Stimulated activated naive CD8-positive, alpha-beta T cell treated with anti-CD3 and anti-CD28 coated beads, Interleukin-15, Interleukin-2, amounts not matched to agents 100 U/mL and 50 U/mL, for 24 hours (primary cell): ENCODE measurements at places on chromosomes 4 and X.
A peak's percentile ranks its signal among the peaks of the same experiment; 100 is the strongest.

DNA sequence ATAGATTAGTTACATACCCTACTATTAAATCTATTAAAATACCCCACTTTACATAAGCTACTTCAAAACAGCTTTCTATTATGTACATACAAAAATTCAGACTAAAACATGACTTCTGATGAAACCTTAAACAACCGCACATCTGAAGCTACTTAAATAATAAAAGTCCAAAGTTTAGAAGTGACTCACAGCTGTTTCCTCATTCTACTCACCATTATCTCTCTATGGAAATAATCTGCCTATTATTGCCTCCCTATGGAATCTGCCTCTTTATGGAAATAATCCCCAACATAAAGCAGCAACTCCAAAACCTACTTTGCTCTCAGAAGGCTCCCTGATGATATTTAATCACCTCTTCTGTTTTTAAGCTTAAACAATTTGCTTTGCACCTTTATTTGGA lies 15.7 kb upstream of the BANK1 start:
- no peak for DNase-seq

GRCh38 chrX:68941385-68941952 lies 112.6 kb downstream of the EFNB1 start:
- DNase-seq, result no peak

GRCh38 chrX:45697591-45697990 lies 496.9 kb upstream of the DIPK2B start:
- DNase-seq, result no peak

DNA sequence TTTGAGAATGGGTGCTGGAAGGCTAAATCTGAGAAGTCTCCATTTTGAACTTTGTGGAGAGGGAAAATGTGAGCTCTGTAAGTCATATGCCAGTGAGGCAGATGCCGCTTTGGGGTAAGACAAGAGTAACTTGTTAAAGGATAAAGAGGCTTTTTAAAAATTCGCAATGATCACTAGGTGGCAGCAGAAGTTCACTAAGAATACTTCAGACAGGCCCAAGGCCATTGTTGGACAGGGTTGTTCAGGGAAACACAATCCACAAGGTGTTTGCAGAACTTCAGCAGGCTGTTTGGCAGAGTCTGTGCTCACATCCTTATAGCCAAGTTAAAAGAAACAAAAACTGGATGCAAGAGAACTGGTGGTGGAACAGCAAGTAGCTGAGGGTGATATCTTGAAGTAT lies 13.7 kb upstream of the PIGA start:
- peak; percentile 5 for DNase-seq

DNA sequence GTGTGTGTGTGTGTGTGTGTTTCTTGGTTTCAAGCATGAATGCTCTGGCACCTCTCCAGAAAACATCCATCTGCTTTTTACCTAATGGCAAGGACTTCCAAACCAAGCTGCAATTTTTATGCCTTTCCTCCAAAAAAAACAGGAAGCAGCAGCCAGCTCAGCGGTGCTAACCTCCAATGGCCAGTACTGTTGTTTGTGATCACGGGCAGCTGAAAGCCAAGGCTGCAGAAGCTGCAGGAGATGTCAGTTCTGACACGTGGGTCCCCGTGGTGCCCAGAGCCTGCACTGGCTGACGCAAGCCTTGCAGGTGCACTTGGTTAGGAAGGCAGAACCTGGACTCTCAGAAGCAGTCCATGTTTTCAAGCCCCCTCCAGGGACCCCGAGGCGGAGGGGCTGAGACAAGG lies 313.6 kb upstream of the DDX53 start:
- no peak for DNase-seq

DNA sequence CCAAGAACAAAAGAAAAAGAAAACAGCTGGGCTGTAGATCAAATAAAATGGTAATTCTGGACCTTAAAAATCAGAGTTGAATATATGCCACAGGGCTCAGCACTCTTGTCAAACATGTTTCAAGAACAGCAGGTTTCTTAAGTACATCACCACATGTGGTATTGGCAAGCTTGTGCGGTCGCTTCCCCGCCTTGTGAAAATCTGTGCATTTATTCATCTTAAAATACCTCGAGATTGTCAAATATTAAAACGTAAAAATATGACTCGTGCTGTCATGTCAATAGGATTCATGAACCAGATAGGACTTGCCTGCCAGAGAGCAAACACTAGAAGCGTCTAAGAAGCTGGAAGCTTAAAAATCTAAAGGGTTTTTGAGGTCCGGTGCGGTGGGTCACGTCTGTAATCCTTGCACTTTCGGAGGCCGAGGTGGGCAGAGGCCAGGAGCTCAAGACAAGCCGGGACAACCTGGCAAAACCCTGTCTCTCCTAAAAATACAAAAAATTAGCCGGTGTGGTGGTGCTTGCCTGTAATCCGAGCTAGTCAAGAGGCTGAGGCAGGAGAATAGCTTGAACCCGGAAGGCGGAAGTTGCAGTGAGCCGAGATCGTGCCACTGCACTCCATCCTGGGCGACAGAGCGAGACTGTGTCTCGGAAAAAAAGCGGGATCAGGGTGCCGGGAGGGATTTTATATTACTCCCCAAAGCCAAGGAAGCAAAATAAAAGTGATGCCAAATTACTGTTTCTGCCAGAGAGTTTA lies 40.2 kb upstream of the TMEM154 start:
- DNase-seq, result no peak

DNA sequence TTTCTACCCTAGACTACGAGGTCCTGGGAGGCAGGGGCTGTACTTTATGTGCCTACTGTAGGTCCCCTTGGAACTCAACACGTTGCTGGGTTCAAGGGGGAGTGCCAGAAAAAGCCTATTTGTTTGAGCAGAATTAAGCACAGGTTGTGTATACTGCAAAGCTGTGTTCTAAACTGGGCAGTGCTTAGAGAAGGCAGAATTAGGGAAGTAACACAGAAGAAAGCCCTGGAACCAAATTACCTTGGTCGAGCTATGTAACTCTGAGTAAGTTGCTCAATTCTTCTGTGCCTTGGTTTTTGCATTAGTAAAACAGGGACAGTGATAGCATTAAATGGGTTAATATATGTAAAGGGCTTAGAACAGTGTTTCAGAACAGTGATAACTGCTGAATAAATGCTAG lies 245.0 kb upstream of the SFRP2 start:
- no peak for DNase-seq

DNA sequence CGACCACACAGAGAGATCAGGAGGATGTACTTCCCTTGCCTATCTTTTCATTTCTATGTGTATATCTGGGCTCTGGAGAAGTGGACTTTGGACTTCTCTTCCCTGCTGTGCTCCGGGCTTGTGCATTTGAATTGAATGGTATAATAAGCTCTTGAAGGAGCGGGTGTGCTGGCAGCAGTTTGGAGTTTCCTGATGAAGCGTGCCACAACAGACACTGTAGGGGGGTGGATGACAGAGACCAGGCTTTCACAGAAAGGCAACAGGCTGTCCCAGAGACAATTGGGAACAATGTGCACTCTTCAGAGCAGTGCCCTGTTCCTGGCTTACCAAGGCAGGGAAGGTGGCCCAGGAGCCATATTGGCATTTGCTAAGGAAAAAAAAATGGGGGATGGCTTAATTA lies 170.1 kb downstream of the FRMPD4 start:
- DNase-seq, result no peak

GRCh38 chr4:189046642-189047041 lies 894.0 kb upstream of the FRG1 start:
- no peak for DNase-seq

DNA sequence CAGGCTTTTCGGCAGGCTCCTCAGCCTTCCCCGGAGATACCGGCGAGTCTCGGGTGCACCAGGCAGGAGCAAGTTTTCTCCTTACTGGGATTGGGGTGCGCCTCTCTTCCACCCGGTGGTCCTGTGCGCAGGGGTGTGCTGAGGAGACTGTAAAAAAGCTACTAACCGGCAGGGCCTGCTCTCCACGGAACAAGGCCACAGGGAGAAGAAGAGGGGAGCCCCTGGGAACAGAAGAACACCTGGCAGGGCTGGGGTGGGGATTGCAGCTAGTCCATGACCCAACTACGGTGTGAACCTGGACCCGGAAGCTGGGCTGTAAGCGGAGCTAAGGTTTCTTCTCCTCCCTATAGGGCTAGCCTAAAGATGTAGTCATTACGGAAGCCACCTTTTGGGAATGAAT lies 17.7 kb upstream of the ZIC3 start:
- no peak for DNase-seq

DNA sequence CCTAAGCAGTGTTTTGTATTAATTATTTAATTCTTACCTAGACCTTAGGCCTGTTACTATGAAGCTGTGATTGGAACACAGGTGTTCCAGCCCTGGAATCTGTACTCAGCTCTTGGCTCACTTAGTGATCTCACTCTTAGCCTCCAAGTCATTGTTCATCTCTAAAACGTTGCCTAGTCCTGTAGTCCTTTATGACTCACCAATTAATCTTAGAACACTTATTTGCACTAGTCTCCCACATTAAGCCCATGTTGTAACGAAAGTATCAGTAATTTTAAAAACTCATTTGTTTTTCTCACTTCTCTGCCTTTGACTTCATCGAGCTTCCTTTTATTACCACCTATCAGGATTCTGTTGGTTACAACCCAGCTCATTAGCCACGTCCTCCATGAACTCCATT lies 1224.7 kb upstream of the TENM3 start:
- DNase-seq, result no peak

DNA sequence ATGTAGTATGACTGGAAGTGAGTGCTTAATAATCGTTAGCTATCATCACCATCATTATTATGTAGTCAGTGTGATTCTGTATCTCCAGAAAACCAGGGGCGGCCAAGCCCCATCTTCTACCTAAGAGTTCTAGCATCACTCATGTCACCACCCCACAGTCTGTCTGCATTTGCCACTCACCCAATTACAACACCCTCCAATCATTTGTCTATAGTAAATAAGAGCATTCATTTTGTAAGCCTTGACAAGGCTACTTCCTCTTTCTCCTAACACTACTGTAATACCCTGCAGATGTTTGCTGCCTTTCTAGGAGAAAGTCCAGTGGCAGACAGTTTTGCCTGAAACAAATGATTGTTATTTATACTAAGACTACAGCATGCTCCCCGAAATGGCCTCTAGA lies 15.8 kb upstream of the IL21 start:
- DNase-seq, result no peak

DNA sequence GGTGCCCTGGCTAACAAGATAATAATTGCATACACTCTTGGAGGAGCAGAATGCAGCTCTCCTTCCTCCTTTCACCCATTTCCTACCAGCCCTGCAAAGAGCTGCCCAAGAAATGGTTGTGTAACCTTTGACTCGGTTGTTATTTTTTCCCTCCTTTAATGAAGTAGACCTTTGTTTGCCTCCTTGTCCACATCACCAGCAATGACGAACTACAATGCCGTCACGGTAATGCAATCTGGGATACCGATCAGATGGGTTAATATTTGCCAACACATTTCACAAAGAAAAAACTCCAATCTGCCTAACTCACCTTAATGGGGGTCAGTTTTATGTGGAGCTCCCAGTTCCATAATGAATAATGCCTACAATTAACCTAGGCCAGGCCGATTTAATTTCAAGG lies 32.0 kb downstream of the GPRIN3 start:
- no peak for DNase-seq

DNA sequence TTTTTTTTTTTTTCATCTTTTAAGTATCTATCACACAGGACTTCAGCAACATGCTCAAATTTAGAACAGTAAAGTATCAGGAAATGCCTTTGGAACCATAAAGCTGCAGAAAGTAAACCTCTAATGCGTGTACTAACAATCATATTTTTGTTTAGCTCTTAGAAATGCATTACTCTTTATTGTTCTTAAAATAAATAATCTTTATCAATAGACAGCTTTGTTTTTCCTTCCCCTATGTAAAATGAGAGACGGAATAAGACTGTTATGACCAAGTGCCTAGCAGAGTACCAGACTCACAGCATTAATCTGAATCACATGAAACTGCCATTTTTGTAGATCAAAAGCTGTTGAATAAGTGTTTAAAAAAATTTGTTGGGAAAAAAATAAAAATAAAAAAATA lies 50.5 kb upstream of the COL25A1 start:
- DNase-seq, result no peak

GRCh38 chr4:112386071-112386470 lies 88.9 kb downstream of the ALPK1 start:
- no peak for DNase-seq

GRCh38 chrX:37083880-37084279 lies 75.7 kb downstream of the FAM47C start:
- no peak for DNase-seq

GRCh38 chr4:149441338-149441737 lies 374.3 kb downstream of the IQCM start:
- DNase-seq, result no peak

DNA sequence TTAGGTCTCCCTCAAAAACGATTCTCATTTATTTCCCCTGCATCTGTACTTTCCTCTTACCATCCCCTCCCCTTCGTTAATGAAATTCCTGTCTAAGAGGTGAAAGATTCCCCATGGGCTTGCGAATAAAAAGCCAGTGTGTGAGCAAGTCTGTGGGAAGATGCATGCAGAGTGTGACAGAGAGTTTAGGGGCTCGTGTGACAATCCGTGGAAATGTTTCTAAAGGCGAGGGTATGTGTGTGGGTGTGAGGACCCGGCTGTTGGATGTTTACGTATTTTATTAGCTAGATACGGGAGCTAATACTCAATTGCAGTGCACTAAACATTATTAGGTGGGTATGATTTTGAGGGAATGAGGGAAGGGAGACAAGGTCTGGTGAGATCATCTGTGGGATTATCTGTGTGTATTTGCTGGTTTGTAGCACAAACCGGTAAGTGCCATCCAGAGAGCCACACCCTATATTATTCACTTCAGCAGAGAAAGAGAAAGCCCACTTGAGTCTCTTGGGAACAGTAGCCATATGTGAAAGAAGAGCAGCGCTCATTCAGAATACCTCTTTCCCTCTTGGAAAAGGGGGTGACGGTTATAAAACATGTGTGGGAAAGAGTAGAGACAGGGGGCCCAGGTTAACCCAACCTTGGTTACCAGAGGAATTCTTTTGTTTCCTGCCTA lies 893 bp upstream of the HOPX start:
- no peak for DNase-seq

DNA sequence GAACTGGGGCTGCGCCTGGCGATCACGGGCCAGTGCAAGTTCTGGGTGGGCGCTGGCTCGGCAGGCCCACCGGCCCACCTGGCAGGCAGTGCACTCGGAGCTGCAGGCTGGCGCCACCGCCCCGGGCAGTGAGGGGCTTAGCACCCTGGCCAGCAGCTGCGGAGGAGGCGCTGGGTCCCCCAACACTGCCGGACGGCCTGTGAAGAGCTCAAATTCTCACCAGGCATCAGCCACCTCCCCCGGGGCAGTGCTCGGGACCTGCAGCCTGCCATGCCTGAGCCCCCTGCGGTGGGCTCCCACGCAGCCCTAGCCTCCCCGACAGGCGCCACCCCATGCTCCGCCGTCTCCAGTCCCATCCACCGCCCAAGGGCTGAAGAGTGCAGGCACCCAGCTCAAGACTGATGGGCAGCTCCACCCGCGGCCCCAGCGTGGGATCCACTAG lies 7.1 kb upstream of the ZNF330 start:
- DNase-seq, result no peak

- DNase-seq, result no peak
Observed at GRCh38 chr4:89416960-89417359, 109.4 kb upstream of the GPRIN3 start.

DNA sequence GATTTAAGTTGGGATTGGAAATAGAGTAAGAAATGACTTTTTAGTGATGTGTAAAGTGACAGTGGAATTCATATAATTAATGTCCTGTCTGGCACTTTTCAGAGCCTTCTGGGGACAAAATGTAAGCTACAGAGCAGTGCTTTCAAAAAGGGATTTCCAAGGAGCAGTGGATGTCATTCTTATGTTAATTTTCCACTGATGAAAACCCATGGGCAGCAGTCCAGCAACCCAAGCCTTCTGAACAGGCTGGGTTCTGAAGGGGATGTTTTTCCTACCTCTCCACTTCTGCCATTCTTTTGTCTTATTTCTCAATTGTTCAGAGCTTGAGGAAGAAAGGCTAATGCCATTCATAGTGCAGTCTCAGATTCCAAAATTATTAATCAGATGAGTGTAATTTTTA lies 717.6 kb upstream of the HS3ST1 start:
- DNase-seq, result no peak
